ENCODE measurements at places on chromosomes 7 and 10. TPM values are rescaled to one million over a fixed set of nuclear protein-coding genes. Genes with fewer than 3 reads are reported as not detected.

DNA sequence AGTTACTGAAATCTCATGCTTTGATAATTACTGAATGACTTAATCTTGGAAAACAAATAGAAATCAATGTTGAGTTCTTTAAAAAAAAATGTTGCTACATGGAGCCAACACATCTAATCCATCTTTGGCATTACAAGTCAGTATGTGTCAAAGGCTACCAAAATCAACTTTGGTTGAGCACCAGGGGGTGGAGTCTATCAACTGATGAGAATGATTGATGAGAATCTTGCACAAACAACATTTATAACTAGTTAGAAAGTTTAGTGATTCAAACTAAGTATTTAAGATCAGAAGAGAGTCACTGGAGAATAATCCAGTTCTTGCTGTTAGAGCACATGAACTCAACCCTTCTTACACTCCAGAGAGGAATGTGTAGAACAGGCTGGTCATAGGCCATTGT lies 70.5 kb upstream of the LRRC17 start:
- DNase-seq, result no peak

The IFT22 gene
- 26.6 TPM for polyA plus RNA-seq

DNA sequence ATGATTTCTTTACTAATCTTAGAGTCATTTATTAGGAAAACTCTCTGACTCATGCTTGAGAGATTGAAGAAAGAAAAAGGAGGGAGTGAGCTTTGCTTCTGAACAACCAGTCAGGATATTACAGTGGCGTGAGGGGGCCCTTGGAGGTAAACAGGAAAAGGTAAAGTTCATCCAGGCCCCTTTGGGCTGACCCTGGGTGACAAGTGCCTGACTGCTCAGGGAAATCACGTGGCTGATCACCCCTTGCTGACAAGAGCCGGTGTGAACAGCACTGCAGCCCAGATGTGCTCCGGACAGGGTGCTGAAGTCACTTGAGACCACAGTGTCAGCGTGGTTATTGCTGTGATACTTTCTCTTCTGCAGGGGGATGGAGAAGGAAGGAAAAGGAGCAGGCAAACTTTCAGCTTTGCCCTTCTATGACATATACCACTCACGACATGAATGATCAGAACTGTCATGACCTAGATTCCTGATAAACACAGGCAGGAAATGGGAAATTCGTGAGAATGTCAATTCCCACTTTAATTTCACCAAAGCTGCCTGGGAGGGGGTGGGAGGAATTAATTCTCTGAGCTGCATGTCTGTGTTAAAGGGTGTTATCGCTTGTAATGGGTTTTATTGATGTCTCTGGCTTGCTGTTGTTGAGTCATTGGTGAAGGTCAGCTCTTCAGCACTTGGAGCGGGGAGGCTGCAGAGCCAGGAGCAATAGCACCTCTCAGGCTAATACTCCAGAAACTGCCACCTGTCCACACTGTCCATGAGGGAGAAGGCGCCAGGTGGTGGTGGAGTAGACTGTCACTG lies 139.8 kb upstream of the AOAH start:
- no peak for DNase-seq

DNA sequence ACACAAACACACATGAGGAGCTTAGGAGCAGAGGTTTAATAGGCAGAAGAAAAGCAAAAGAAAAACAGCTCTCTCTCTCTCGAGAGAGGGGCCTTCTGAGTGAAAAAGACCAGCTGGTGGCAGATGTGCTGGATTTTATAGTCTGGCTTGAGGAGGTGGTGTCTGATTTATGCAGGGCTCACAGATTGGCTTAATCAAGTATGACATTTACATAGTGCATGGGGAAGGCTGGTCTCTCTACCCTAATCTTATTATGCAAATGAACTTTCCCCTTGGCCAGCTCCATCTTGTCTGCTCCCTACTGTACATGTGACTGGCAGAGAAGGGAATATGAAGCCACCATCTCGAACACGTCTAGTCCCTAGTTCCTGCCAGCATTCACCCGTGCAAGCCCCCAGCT lies 219.5 kb upstream of the ZNF804B start:
- no peak for DNase-seq

DNA sequence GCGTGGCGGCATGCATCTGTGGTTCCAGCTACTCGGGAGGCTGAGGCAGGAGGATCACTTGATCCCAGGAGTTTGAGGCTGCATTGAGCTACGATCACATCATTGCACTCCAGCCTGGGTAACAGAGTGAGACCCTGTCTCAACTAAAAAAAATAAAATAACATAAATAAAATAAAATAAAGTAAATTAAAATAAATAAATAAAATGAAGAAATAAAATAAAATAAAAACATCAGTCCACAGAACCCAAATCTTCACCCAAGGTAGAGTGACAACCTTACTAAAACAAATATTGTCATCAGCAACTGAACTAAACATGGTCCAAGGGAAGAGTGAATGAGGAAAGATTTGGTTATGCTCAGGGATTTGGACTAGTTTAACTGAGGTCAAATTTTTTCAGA lies 24.8 kb upstream of the OCM2 start:
- no peak for DNase-seq

DNA sequence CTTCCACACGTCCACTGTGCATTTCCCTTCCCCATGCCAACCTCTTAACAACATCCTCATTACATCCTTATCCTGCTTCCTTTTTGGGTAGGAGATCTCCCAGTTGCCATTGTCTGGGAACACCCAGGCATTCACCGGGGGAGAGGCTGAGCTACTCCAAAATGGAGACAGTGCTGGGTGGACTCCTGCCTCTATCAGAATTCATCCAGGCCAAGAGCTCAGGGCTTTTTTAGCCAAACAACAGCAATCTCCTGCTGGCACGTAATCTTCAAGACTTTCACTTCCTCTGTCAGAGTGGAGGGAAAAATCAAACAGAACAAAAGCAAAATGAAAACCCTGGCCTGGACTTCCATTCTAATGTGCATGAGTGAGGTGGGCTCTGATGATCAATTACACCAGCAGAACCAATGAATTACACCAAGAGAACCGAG lies 245.0 kb downstream of the PRPF18 start:
- no peak for DNase-seq

All from muscle of arm (tissue), 14 donors.